ENCODE measurements at places on chromosomes 11 and 22. TPM values are rescaled to one million over a fixed set of nuclear protein-coding genes. Genes with fewer than 3 reads are reported as not detected.

DNA sequence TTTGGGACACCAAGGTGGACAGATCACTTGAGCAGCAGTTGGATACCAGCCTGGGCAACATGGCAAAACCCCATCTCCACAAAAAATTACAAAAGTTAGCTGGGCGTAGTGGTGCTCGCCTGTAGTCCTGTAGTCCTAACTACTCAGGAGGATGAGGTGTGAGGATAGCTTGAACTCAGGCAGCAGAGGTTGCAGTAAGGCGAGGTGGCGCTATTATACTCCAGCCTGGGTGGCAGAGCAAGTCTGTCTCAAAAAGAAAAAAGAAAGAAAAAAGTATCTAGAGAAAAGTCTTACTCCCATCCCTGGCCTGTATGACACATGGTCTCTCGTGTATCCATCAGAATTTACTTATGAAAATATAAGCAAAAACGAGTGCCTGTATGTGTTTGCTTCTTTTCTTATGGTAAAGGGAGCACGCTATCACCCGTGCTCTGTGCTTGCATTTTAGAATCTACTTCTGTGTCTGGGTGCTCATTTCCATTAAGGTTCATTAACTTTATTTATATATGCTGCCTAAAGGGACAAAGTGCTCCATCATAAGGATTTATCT is 15.4 kb upstream of the CPT1A start:
- no peak for DNase-seq

DNA sequence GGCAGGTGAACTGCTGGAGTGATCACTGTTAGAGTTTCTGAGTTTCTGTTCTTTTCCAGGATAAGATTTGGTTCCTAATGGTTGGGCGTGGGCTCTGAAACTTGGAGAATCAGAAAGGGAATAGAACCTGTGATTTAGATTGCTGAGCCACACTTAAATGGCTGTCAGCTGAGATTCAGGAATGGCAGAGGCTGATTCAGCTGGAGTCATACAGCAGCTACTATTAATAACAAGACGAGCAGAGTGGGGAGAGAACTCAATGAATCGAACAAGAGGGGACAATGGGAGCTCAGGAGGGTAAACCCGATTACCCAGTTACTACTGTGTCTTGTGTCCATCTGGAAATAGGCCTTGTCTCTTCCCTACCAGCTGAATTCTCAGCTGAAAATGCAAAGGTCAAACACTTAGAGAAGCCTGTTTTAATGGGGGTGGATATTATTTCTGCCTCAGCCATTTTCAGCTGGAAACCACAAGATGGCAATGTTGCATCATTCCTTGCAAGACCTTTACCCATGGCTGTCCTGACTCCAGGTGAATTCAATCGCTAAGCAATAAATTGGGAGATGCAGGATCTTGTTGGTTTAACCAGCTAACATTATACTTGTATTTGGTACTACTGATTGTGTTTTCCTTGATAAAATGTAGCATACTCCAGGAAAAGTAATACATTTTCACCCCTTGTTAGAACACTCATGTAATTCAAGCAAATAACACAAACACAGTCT is 104.5 kb upstream of the RAG2 start:
- DNase-seq: no peak

DNA sequence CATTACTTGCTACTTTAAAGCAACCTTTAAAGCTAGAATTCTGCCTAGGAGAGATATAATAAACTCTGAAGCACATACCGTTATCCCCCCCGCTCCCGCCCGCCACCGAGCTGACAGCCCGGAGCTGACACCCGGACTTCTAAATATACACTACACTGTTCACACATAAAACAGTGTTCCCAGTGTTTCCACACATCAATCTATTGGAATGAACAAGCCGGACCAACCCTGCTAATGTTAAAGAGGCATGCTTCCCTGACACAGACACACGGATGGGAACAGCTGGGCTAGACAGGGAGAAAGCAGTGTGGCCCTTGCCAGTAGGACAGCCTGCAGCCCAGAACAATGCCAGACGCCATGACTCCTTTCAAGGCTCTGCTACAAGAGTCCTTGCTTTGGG is 108.4 kb upstream of the CSNK2A3 start:
- no peak for DNase-seq

GRCh38 chr11:47207459-47207858 is 7.3 kb upstream of the DDB2 start:
- DNase-seq: no peak

DNA sequence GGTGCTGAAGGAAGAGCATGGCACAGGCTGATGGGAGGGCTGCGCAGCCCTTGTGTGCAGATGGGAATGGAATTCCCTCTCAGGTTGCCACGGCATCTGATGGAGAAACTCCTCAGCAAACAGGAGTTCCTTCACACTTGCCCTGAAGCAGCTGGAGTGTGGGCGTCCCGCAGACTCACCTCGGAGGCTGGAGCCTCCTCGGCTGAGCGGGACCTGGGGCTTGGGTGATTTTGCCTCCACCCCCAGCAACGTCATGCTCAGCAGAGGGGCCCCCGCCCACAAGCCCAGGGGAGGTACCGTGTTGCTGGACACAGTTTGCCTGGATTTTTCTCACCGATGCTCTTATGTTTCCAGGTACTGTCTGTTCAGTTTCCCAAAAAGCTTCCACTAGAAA is 63.4 kb downstream of the MYO7A start:
- DNase-seq: no peak

DNA sequence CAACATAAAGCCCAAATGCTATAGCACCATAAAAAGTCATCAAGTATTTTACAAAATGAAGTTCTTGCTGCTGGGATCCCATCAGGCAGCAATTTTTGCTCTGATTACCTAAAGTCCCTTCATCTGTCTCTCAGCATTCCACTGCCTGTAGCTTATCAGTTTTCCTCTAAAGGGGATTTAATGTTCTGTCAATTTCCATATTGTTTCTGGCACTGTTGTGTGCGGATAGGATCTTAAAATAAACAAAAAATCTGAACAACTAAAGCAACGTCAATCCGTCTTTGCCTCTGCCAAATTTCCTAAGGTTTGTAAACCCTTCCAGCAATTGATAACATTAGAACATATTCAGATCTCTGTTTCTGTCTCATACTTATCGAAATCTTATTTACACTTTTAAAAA is 1126.3 kb upstream of the RAG2 start:
- DNase-seq: no peak

GRCh38 chr11:116890193-116890592 is 52.8 kb upstream of the APOA1 start:
- DNase-seq: no peak

GRCh38 chr11:61679296-61679695 is 895 bp upstream of the DAGLA start:
- no peak for DNase-seq

The GGTLC2 gene
- polyA plus RNA-seq: not detected

The SMTNL1 gene
- 0.12 TPM for polyA plus RNA-seq

GRCh38 chr11:76275446-76275845 is 69.1 kb upstream of the WNT11 start:
- no peak for DNase-seq

The H19 gene
- not detected for polyA plus RNA-seq

GRCh38 chr11:32939866-32940265 is 47.3 kb downstream of the QSER1 start:
- no peak for DNase-seq

The PHF21B gene
- polyA plus RNA-seq: not detected

- no peak for DNase-seq
Measured at GRCh38 chr11:57230791-57231538, 6.1 kb downstream of the APLNR start.

GRCh38 chr11:9613118-9613829 is 39.8 kb downstream of the WEE1 start:
- peak; percentile 79 for DNase-seq

DNA sequence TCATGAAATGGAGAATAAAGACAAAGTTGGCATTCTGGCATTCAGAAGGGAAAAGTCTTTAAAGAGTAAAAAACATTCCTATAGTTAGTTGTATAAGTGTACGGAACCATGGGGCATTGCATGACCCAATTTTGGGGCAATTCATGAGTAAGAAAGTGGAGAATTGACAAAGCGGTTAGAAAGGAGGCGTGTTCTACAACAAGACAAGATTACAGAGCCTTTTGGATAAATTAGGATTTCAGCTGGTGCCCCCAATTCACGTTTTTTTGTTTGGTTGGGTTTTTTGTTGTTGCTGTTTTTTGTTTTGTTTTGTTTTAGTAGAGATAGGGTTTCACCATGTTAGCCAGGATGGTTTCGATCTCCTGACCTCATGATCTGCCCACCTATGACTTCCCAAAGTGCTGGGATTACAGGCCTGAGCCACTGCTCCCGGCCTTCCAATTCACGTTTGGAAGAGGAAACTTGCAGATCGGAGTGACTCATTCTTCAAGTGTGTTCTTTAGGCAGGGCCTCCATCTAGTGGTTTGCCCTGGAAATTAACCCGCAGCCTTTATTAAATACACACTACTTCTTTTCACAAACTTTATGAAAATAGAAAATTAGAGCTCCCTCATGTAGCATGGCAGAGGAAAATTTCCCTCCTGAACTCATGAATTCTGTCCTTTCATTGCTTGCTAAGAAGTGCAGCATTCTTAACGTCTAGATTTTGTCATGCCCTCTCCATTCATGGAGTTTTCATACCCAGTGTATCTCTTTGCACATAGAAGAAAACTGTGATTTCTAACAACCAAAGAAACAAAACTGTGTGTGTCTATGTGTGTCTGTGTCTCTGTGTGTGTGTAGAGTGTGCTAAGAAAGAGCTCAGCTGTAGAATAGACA is 118.1 kb downstream of the BBOX1 start:
- no peak for DNase-seq

The GSTT2B gene
- not detected for polyA plus RNA-seq

- no peak for DNase-seq
Measured at GRCh38 chr11:60563553-60564235, 48.5 kb downstream of the MS4A13 start.

GRCh38 chr22:37193629-37194191 is 5.7 kb upstream of the C1QTNF6 start:
- DNase-seq: peak; percentile 72

DNA sequence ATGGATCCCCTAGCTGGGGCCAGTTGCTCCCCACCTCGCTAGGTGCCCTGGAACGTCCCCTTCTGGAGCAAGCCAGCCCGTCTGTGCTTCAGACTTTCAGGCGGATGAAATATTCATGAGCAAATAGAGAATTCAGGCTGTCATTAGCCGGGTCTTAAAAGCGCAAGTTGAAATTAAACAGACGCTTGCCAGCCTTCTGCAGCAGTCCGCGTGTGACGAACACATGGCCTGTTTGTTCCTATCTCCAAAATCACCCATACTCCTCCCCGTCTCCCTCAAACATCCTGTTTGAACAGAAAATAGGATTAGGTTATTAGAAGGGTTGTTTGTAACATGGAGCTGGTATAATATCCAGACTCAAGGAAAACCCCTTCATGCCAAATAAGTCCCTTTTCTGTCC is 38.7 kb downstream of the MYO18B start:
- DNase-seq: no peak

DNA sequence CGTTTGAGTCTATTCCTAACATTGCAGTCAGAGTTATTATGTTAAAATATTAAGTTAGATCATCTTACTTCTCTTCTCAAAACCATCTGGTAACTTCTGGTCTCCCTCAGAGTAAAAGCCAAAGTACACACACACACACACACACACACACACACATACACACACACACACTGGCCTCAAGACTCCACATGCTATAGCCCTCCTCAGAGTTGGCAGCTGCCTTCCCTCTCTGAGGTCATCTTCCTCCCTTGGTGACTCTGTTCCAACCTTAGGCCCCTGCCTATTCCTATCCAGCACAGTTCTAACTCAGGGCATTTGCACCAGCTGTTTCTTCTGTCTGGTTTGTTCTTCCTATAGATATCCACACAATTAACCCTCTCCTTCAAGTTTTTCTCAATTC is 272.0 kb upstream of the SESN3 start:
- DNase-seq: no peak

DNA sequence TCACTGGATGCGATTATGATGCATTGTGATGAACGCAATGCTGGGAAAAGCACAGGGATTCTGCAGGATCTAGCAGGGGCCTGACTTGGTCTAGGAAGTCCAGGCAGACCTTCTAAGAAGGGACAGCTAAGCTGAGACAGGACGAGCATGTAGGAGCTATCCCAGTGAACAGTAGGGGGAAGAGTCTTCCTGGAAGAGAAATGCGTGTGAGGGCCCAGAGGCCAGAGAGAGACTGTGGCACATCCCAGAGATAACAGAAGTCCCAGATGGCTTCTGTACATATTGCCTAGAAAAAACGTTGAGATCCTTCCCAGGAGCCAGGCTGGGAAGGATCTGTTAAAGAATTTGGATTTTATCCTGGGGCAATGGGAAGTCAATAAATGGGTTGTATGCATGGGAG is 24.6 kb downstream of the RCN1 start:
- DNase-seq: no peak

DNA sequence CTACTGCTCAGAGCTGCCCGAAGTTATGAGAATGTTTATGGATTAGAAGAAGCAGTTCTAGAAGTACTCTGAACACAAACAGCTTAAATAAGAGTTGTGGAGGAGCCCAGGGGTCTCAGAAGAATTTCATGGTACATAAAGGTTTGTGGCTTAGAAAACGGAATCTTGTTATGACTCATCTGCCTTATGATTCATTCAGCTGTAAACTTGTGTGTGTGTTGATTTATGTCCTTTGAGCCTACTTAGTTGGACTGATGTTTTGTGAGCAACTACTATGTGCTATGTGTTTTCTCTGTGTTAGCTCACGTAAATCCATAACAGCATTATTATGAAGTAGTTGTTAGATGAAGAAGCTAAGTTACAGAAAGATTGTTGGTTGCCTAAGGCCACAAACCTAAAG is 203.7 kb downstream of the PGR start:
- DNase-seq: no peak
